ENCODE measurements at places on chromosomes 6 and 20. TPM values are rescaled to one million over a fixed set of nuclear protein-coding genes. Genes with fewer than 3 reads are reported as not detected.

ADTRP gene
- 41.9 TPM for polyA plus RNA-seq

RXRB gene
- polyA plus RNA-seq: 5.6 TPM

OR2H2 gene
- not detected for polyA plus RNA-seq

OR11A1 gene
- polyA plus RNA-seq: not detected

OR12D3 gene
- polyA plus RNA-seq: not detected

CLPSL1 gene
- polyA plus RNA-seq: not detected

HCRTR2 gene
- not detected for polyA plus RNA-seq

FUT9 gene
- not detected for polyA plus RNA-seq

TMC2 gene
- not detected for polyA plus RNA-seq

CDK19 gene
- polyA plus RNA-seq: 2.6 TPM

Data from CD4-positive, alpha-beta memory T cell (primary cell).